ENCODE measurements at places on chromosomes 13 and 19.

- DNase-seq, result no peak
These were observed 6.0 kb upstream of the AMER2 start for GRCh38 chr13:25178070-25178469.

DNA sequence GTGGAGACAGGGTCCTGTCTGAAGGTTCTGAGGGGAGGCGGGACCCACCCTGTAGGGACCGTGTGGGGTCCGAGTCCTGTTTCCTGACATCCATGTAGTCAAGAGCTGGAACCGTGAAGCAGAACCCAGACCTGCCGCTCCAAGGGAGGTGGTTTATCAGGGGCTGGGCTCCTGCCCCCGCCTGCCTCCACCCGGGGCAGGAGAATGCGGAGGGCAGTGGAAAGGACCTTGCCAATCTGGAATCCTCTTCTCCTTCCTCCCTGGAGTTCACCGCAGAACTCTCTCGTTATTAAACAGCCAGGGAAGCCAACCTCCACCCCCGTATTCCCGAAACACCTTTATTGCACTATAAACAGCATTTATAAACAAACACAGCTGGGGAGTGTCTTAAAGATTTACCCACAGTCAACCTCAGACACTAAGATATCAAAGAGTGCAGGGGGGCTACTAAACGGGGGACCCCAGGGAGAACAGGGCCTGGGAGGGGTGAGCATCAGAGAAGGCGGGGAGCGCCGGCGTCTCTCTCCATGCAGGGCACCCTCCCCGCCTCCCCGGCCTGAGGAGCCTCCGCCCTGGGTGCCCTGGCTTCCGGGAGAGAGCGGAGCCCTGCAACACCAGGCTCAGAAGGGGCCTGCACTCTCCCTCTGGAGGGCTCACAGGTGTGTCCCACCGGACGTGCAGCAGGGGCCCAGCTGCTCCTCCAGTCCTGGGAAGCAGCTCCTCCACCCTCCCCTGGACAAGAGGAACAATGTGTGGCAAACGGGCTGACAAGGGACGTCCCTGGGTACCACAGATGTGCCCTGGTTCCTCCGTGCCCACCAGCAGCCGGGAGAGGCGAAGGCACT lies 3.6 kb downstream of the C2CD4C start:
- no peak for DNase-seq

GRCh38 chr19:31553112-31553845 lies 204.0 kb upstream of the TSHZ3 start:
- DNase-seq, result no peak

GRCh38 chr19:3609779-3610719 lies 3.4 kb upstream of the TBXA2R start:
- no peak for DNase-seq

DNA sequence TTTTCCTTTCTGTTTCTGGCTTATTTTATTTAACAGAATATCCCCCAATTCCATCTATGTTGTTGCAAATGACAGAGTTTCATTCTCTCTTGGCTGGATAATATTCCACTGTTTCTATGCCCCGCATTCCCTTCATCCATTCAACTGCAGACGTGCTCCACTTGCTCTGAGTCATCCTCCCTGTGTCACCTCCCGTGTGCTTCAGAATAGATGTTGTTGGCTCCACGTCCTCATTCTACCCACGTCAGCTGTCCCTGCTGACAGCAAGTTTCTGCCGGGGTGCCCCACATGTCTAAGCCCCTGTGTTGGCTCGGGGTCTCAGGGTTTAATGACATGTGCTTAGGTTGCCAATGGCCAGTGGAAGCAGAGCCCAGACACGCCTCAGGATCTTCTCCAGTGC lies 1041.0 kb downstream of the UQCRFS1 start:
- no peak for DNase-seq

DNA sequence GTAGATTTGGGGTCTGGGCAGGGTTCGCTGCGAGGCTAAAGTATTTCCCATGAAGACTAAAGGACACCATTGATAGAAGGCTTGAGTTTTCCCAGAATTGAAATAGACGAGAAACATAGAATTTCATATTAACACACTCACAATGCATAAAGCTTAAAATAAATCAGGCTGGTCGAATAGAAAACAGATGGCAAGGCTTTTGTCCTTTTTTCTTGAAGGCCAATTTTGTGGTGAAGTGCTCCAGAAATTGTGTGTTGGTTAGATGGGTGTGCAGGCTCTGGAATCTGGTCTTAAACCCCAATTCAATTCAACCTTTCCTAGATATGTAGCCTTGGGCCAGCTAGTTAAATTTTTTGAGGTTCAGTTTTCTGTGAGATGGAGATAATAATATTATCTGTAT lies 56.9 kb upstream of the LRCH1 start:
- no peak for DNase-seq

DNA sequence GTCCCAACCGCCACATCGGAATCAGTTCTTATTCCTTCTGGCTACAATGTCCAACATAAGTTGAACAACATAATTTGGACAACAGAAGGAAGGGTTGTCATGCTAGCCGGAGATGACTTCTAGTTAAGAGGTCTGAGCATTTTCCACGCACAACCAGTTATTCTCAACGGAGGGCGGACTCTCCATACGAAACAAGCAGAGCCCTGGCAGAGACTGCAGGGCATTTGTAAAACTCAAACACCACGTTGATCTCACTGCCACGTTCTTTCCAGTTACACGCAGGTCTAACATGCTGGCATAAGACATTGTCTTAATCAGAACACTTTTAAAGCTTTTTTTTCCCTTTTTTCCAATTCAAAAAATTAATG lies 38.3 kb upstream of the DCUN1D2 start:
- no peak for DNase-seq

- DNase-seq, result peak; percentile 23
These were observed at the start of gene BTBD2 for GRCh38 chr19:2015608-2015950. Gene BTBD2, minus strand, starts transcription at chr19:2015714. Its CDS starts 11 bp downstream, at chr19:2015703.

GRCh38 chr19:16372065-16372915 lies 47.7 kb downstream of the KLF2 start:
- DNase-seq, result no peak

- no peak for DNase-seq
These were observed 1.4 kb downstream of the FZR1 start for GRCh38 chr19:3507371-3508120.

DNA sequence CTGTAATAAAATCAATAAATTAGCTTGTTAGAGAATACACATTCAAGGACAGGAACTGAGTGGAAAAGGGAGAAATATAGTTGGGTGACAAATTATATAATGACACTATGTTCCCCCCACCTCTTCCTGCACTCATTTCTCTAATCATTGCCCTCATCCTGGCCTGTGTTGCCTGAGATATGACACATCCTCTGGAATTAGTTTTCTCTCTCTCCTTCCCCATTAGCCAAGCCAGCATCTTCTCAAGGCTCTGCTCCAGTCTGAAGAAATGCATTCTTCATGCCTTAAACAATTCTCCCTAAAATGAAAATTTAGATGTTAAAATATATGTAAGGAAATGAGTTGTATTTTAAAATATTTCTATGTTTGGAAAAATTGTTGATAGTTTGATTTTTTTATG lies 280.3 kb downstream of the POU4F1 start:
- no peak for DNase-seq

GRCh38 chr13:99984461-99985240 lies 3.1 kb downstream of the ZIC2 start:
- DNase-seq, result no peak

GRCh38 chr13:95304453-95304852 lies 3.2 kb upstream of the ABCC4 start:
- no peak for DNase-seq

- DNase-seq, result no peak
These were observed 110.2 kb upstream of the DOCK9 start for GRCh38 chr13:99087954-99088491.

- no peak for DNase-seq
These were observed 170.7 kb downstream of the DCT start for GRCh38 chr13:94308832-94309231.

DNA sequence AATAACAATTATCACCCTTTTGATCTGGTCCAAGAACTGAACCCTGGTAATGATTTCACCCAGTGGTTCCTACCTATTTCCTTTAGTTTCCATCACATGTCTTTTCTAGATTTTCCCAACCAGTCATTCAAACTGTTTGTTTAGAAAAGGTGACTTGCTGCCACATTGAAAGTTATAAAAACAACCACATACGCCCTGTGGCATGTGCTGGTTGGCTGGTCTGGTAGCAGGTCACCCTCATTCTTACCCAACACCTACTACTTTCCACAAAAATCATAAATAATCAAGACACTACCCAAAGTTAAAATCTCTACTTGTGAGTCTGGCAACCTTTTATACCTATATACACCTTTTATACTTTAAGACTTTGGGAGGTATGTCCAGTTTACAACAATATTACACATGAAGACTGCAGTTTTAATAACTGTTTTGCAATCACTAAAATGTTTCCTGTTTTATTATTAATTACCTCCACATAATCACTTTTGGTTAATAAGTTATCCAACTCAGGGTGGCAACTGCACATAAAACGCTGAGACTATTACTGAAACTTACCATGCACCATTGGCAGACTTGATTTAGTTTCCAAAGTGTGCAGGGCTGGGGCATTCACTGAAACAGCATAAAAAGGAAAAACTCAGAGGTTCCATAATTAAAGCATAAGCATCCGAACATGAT lies 38.9 kb downstream of the DZIP1 start:
- DNase-seq, result no peak

GRCh38 chr19:19257836-19258588 lies 15.1 kb downstream of the TM6SF2 start:
- DNase-seq, result no peak

- no peak for DNase-seq
These were observed 25.7 kb upstream of the TPP2 start for GRCh38 chr13:102571075-102571474.

DNA sequence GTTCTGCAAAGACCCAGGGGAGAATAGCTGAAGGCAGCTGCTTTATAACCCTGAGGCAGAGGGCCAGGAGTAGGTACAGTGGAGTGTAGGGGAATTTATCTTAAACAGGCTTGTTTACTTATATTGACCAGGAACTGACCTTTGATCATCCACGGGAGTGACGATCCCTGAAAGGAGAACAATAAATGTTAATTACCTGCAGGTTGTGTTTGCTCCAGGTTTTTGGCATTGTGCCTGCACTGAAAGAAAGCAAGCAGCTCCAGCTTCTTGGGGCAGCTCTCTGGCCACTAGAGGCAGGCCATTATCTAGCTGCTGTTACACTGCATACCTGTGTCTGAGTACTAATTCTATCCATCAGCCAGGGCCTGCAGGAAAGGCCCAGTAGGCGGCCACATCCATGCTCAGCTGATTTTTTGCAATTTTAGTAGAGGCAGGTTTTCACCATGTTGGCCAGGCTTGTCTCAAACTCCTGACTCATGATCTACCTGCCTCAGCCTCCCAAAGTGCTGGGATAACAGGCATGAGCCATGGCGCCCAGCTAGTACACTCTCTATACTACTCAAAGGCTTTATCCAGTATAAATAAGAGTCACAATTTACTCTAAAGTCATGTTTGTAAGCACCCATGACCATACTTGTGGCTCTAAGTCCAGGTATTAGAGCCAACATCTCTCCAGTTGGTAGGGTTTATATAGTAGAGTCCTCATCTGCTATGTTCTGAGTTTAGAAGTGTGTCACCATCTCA lies 8.5 kb upstream of the ZNF91 start:
- DNase-seq, result no peak

- no peak for DNase-seq
These were observed 14.1 kb downstream of the CARM1 start for GRCh38 chr19:10885201-10886169.
